Activated naive CD8-positive, alpha-beta T cell treated with anti-CD3 and anti-CD28 coated beads, Interleukin-2, amount 10 ng/mL, durations not matched to agents 7 days and 5 days (primary cell): ENCODE measurements at places on chromosomes 5 and 9. TPM values are rescaled to one million over a fixed set of nuclear protein-coding genes. Genes with fewer than 3 reads are reported as not detected.

SIT1 gene
- 174 TPM for total RNA-seq

- H3K36me3 ChIP-seq, result no peaks in the 10 kb centered on the region
- H3K27ac ChIP-seq, result no peak overlapping the region
- H3K27me3 ChIP-seq, result no peaks in the 10 kb centered on the region
- no peak overlapping the region for H3K4me3 ChIP-seq
- no peaks in the 10 kb centered on the region for H3K4me1 ChIP-seq
Observed at GRCh38 chr9:76321195-76321828, 72.9 kb downstream of the RFK start.

DNA sequence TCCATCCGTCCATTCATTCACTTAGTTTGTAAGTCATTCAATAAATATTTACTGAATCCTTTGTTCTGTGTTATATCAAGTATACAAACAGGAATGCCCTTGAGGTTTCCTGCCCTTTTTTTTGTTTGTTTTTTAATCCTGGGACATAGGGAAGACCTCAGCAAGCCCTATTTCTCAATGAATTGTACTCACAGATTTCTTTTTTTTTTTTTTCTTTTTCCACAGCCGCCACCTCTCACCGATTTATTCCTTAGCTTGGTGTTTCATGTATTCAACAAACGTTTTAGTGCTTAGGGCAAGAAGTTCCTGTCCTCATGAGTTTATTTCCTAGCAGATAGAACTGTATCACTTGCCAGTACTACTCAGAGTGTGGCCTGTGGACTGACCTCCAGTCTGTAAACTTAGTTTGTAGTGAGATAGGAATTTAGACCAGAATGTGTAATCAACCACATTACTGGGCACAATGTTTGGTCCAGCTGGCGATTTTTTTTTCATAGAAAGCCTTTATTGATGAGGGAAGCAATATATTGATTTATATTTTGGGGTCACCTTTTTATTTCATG, 35.4 kb upstream of the C5orf47 start:
- no peak for DNase-seq
- no peaks in the 10 kb centered on the region for H3K27me3 ChIP-seq
- H3K4me3 ChIP-seq, result no peak overlapping the region
- H3K4me1 ChIP-seq, result no peaks in the 10 kb centered on the region
- H3K36me3 ChIP-seq, result peaks cover 19% of the 10 kb centered on the region

GRCh38 chr9:106800701-106801270, 62.2 kb upstream of the ZNF462 start:
- no peak overlapping the region for H3K4me3 ChIP-seq
- H3K27ac ChIP-seq, result no peak overlapping the region
- no peaks in the 10 kb centered on the region for H3K4me1 ChIP-seq
